Amniotic epithelial cell (primary cell): ENCODE measurements at places on chromosomes 11 and 22.

- DNase-seq: peak; percentile 44
Measured at GRCh38 chr11:111676878-111677585, 74.8 kb downstream of the SIK2 start.

DNA sequence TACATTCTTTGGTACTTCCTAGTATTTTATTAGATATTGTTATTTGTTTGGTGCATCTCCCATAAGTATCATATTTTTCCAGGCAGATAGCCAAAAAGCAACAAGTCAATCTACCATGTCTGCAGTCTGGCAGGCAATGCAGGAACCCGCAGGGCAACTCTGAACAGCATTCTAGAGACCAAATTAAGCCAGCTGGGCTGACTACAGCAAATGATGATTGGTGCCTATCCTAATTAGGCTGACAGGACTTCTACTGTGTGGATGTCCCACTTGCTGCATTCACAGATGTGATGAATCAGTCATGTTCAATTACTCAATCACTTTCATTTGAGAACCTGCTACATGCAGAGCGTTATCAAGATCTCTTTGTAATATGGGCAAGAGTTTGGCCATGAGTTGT lies 40.3 kb upstream of the AMOTL1 start:
- DNase-seq: no peak

DNA sequence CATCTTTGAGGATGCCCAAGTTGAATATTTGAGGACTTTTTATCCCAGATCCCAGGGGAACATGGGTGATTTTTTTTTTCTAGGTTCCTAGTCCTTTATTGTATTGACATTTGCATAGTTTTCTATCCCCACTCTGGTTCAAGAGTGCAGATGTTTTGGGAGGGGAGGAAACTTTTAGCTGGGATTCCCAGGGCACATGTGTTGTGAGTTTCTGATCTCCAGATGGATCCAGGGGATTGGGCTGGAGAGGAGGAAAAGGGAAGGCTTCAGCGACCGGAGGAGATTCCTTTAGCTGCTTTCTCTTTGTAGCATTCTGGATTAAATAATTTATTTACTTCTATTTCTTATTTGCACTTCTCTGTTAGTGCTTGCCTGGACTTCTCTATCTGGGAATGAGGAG lies 14.7 kb upstream of the SORL1-AS1 start:
- no peak for DNase-seq

- no peak for DNase-seq
Measured at GRCh38 chr11:24773322-24773721, 276.5 kb downstream of the LUZP2 start.

DNA sequence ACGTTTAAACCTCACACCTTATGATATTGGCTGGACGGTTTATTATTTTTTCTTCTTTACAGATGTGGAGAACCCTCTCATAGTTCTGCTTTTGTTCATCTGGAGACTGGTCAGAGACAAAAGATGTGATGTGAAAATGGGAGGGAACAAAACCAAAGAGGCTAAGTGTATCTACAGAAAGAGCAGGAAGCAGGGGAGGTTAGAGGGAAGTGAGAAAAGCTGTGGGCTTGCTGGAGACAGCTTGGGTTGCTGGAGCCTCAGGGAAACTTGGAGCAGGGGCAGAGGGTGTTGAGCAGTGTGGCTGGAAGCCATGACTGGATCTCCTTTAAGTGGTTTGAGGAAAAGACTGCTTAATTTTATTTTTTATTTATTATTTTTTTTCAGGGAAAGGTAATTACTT lies 79.0 kb upstream of the SNX19 start:
- DNase-seq: no peak

DNA sequence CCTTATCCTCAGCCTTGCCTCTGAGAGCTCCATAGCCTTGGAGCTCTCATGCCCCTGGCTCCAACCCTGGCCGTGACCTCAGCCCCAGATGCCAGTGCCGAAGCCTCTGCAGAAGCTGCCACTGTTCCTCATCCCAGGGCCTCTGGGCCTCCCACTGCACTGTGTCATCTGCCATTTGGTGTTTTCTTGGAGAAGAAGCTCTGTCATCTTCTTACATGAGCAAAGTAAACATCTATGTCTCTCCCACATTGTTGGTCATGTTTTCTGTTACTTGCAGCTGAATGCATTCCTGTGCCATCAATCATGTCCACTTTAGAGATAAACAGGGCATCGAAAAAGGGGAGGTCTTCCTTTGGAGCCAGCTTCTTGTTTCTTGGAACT lies 45.0 kb upstream of the FTH1 start:
- peak; percentile 80 for DNase-seq
